ENCODE measurements at places on chromosomes 7 and 10.
A peak's percentile ranks its signal among the peaks of the same experiment; 100 is the strongest.

GRCh38 chr10:103575416-103576075, 82.0 kb downstream of the NEURL1 start:
- DNase-seq, result no peak

DNA sequence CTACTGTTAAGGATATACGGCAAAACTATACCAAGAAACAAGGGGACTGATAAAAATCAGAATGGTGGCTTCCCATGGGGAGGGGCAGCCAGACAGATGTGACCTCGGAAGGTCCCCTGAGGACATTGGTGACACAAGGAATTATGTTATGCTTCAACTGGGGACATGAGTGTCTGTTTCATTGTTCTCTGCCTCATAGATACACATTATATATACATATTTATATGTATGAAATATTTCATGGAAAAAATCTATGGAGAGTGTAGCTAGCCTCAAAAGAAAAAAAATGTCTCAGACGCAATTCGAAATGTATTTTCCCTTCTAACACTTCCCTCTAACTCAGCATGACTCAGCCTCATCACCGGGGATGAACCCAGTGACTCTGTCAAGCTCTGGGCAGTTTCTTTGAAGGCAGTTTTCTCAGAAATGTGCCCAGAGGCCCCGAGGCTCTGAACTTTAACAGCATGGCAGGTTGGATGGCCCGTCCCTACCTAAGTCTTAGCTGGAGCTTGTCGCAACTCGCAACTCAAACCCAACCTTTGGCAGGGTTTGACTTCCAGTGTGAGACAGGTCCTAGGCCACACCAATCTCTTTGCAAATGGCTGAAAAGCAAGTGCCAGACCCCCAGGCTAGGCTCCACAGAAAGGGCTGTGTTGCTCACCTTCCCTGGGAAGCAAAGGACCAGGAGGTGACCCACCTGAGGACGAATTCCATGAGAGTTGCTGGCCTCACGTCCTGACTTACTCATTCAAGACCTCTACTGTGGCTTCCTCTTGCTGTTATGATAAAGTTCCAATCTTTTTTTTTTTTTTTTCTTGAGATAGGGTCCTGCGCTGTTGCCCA, 86.9 kb downstream of the CARD11 start:
- peak; percentile 66 for DNase-seq

DNA sequence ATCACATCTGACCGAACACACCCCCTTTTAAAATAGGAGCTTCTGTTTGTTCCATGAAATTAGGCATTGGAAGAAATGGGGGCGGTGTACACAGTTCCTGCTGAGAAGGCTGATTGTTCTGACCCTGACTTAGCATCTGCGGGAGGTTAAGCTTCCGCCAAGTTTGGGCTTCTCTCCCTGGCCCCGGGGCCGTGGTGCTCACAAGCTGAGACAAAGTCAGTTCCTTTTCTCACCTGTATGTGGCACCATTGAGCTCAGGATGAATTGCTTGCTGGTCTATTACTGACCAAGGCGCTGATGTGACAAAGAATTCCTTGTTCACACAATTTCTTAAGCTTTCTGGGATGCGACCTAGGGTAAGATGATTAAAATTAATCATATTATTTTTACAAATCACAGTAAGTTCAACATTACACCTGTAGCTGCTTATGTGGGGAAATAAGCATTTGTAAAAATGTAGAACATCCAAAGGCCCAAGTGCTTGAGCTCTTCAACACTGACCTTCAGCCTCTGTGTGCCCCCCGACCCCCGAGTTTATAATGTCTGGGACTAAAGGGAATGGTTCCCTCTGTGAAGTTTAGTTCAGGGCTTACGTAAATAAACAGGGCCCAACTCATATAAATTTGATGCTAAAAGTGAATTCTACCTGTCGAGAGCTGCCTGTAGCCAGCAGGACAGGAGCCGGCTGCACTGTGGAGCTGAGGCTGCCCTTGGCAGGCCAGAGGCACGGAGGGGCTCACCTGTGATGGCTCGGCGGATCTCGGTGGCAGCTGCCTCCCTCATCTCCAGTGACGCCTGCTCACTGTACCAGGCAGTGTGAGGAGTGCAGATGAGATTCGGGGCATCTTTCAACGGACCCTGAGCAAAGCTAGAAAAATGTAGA, 50.8 kb downstream of the ZRANB1 start:
- peak; percentile 75 for DNase-seq

- DNase-seq, result no peak
These were observed 7.5 kb downstream of the RASGEF1A start for GRCh38 chr10:43259213-43259991.

DNA sequence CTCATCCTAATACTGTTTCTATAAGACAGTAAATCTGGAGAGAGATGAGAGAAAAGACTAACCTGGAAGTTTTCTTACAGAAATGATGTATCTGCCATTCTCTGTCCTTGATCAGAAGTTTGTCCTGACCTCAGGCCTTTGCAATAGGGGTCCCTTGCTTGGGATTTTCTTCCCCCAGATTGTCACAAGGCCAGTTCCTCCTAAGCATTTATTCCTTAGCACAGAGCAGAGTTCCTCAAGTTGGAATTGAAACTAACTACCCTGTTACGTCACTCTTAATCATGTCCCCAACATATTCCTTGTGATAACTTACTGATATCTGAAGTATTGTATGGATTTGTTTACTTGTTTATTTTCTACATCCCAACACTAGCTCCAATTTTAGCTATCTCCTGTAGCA, 202.1 kb downstream of the COBL start:
- no peak for DNase-seq

- DNase-seq, result no peak
These were observed 110.8 kb downstream of the TPK1 start for GRCh38 chr7:144725070-144725469.

DNA sequence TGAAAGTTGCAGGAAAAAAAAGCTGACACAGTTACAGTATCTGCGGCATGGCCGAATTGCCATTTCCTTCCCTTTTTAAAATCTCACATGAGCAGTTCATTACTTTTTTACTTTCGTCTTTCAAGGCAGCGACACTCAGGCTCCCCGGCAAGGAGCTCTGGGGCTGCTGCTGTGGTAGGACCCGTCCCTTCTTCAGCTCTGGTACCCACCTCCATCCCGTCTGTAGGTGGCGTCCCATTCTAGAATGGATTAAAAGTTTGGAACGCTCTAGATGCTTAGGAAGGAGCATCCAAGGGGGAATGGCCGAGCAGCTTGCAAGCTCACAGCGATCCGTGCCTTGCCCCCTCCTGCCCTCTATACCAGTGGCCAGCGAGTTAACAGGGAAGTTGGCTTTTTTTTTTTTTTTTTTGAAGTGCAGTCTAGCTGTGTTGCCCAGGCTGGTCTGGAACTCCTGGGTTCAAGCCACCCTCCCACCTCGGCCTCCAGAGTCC, 22.8 kb upstream of the TTYH3 start:
- DNase-seq, result peak; percentile 59

GRCh38 chr10:131320860-131321604, 9.5 kb upstream of the TCERG1L start:
- DNase-seq, result no peak

DNA sequence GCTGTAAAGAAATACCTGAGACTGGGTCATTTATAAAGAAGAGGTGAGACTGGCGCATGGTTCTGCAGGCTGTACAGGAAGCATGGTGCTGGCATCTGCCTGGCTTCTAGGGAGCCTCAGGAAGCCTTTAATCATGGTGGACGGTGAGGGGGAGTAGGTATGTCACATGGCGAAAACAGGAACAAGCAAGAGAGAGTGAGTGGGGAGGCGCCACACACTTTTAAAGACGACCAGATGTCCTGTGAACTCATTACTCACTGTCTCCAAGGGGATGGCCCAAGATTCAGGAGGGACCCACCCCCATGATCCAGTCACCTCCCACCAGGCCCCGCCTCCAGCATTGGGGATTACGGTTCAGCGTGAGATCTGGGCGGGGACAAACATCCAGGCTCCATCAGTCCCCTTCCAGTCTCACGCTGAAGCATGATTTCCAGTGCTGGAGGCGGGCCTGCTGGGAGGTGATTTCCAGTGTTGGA, 3.2 kb downstream of the ZNF316 start:
- peak; percentile 93 for DNase-seq

DNA sequence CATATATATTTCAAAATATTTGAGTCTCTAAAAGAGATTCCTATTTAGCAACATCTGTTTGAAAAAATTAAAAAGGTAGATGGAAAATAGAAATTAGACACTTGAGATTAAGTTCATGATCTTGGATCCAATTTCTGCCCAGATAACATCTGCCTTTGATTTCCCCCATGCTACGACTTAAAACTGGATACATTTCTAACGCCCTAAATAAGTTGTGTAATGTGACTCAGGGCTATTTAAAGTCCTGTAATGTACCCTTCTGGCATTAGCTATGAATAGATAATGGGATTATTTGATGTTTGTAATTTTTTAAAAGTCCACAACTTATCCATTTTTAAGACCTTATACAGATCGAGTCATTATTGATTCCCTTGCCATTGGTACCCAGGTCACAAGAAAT, 23.4 kb downstream of the CFAP43 start:
- DNase-seq, result peak; percentile 32

- DNase-seq, result no peak
These were observed 541 bp upstream of the PFKFB3 start for GRCh38 chr10:6202098-6202683.

DNA sequence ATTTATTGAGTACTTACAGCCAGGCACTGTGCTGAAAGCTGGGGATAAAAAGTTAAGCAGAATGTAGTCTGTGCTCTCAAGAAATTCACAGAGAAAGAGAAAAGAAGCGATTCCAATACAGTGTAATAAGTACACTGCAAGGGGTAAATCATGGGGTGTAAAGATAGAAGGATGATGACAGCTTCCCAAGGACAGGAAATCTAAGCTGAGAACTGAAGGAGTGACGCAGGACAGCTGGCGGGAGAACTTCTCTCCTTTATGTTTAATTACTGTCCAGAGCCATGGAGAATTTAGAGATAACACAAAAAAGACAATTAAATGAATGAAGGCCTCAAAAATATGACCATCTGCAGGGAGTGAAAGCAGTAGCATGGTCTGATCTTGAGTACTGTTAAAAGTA, 34.8 kb downstream of the C7orf33 start:
- no peak for DNase-seq

DNA sequence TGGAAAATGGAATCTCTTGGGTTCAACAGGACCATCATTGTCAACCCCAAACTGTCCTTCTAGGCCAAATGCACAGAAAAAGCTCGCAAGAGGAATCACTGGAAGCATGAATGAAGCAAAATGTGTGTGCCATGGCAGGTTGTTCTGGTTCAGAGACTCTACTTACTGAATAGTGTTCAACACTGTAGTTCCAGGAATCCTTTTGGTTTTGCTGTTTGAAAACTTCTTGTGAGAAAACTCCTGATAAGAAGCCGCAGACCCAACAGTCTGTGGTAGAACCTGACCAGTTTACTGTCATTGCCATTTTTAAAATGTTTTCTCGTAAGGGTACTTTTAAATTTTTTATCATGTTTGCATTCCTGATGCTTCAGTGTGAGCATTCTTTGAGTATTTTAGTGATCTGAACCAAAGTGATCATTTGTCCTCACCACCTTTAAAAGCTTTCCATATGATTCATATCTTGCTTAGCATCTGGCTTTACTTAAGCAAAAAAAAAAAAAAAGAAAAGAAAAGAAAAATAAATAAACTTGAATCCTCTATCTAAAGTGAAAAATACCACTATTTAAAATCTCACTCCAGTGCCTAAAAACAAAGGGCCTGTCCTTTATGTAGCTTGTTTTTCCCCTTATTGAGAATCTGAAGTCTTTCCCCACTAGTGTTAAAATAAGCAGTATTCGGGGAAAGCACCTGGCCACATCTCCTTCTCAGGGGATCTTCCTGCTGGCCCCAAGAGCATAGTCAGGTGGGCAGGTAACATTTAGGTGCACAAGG, 92.4 kb downstream of the WNT2 start:
- peak; percentile 52 for DNase-seq

- DNase-seq, result no peak
These were observed 2.2 kb upstream of the LANCL2 start for GRCh38 chr7:55362927-55363326.

DNA sequence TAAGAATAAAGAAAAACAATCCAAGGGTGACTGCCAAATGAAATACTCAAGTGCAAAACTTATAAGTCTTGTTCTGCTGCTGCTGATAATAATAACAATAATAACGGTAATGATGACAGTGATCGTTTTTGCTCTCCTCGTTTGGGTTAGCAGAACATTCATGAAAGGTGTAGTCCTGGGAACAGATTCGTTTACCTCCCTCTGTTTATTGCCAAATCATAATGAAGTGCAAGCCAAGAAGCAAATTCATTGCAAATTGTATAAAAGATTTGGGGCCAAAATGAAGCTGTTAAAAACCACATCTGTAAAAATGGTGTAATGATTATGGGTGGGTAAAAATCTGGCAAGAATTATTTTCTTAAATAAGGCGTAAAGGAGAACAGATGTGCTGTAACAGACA, 587.2 kb upstream of the MKI67 start:
- no peak for DNase-seq

GRCh38 chr10:17907641-17908040, 44.1 kb upstream of the SLC39A12 start:
- DNase-seq, result no peak

DNA sequence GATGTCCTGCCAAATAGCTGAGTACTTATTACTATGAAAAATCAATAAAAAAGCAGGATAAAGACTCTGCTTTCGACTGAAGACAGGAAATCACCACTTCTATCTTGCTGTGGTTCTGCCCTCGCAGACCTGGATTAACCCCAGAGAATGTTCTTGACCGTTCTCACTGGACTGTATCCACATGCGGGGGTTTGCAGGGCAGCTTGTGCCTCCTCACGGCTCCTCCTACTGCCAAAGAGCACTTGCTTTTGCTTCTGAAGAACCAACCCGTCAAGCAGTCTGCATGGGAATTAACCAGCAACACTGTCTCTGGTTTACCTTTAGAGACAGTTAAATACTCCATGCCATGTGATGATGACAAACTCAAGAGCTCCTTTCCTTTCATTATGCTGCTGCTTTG, 184.0 kb downstream of the GFRA1 start:
- DNase-seq, result no peak

DNA sequence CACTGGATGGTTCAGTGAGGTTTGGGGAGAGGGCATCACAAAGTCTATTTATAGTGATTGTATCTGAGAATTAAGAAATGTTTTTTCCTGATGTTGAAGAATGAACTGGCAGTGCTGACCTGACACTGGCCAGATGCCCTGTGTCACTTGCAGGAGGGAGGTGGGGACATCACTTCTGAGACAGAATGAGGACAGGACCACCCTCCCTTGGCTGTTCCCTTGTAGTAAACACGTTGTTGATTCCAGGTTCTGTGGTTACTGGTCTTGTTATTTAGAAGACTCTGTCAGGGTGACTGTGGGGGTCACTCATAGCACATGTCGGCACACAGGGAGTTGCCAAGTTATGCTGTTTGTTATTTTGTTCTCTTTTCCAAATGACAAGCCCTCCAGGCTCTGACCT, 126.4 kb downstream of the ADCY1 start:
- no peak for DNase-seq

DNA sequence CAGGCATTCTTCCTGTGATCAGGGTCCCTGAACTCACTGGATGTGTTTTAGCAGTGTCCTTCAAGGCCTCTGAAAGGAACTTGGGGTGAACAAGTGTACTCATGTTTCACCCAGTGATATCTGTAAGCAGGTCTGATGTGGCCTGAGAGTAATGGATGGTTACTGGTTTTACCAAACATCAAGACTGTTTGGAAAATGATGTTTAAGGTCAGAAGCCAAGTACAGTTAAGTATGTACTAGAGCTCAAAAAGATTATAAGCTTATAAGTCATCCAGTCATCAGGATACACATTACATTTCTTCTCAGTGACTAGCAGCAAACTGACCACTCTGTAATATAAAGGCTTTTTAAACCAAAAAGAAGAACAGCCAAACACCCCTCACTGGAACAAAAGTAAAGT, 79.8 kb upstream of the PTN start:
- DNase-seq, result peak; percentile 52

All from fibroblast of mammary gland (primary cell).